ENCODE measurements at places on chromosomes 12 and 14.

DNA sequence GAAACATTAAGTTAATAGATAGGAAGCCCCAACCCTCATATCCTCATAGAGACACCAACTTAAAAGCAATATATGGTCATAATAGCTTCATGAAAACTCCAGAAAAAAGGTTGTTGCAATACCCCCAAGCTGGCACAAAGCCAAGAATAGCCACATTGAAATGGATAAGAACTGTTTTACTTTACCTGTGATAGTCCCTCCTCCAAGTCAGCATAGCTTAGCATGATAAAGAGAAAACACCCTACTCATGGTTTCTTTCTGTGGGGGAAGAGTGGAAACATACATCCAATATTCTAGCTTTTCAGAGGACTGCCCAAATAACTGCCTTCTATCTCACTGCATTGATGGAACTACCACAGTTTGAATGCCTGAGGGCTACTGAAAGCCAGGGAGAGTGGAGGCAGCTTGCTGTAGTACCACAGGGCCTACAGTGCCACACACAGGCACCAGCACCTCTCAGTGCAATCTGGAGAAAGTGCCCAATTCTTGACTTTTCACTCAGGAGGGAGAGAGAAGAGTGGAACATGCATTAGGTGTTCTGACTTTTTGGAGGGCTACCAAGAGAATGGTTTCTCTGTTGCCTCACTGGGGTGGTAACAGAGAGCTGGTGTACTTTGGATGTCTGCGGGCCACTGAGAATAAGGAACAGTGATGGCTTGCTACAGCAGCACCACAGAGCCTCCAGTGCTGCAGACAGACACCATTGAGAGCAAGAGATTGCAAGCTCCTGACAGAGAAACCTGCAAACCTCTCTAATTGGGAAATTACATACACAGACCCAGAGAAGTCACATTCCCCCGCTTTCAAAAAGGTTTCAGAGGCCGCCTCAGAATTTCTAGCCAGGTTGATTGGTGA, 157.1 kb upstream of the GARIN2 start:
- DNase-seq = no peak

GRCh38 chr14:21343035-21343794, 40.6 kb downstream of the SUPT16H start:
- no peak for DNase-seq

DNA sequence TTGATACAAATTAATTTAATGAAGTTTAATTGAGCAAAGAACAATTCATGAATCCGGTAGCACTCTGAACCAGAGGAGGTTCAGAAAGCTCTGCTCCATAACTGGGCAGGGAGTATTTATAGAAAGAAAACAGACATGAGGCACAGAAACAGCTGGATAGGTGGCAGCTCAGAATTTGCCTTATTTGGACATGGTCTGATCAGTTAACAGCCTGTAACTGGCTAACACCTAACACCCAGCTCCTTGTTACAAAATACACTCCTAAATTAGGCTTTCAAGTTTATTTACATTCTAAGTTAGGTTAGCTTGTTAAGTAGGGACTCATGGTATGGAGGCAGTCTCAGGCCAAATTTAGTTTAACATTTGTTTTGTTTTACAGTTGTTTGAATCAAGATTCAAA, 67.8 kb upstream of the TMCC3 start:
- DNase-seq = no peak

GRCh38 chr12:57127101-57127725, 1.1 kb upstream of the LRP1 start:
- DNase-seq = no peak

GRCh38 chr12:104676636-104677035, 219.9 kb downstream of the CHST11 start:
- DNase-seq = no peak

- no peak for DNase-seq
These were observed 125.4 kb downstream of the SAMD4A start for GRCh38 chr14:54692284-54692772.

GRCh38 chr14:53596853-53597525, 359.6 kb downstream of the BMP4 start:
- no peak for DNase-seq

DNA sequence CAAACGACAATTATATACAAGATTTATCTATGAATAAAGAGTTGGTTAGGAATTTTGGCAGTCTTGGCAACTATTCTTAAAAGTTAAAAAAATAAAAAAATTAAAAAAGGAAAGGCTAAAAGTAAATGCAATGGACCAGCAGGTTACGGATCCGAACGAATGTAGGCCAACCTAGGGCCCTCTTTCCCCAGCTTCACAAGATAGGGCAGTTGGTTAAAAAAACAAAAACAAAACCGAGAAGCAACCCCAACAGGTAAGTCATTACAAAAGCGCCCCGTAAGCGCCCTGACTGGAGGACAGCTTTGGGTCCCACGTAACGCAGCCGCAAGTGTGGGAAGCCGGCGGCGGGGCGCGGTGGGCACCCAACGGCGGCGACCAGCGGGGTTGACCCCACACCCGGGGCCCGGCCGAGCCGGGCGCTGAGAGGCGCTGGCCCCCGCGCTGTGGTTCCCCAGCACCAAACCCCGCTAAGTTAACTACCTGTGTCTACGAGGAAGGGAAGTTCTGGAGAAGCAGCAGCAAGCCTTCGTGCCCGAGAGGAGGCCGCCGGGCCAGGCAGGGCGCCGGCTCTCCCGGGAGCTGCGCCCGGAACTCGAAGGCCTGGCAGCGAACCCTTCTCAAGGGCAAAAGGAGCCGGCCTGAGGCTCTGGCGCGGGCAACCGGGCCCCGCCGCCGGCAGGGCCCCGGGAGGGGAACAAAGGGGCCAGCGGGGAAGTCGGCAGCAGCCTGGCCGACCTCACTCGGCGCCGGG, 882 bp downstream of the HECTD1 start:
- no peak for DNase-seq

DNA sequence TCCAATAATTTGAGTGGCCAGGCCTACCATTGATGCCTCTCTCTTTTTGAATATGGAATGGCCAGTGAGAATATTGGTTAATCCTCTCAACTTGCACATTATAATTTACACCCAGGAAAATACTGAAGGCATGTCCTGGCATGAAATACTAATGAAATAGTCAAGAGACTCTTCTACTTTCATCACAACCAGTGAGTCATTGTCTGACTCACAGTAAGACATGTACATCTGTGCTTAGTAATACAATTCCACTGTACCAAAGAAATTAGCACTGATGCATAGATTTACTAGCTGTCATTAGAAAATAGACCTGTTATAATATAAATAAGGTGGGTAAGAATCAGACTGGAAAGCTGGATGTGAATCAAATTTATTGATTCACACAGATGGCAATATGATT, 31.6 kb downstream of the KCNC2 start:
- DNase-seq = no peak

GRCh38 chr14:57168138-57168679, 100.5 kb downstream of the EXOC5 start:
- no peak for DNase-seq

DNA sequence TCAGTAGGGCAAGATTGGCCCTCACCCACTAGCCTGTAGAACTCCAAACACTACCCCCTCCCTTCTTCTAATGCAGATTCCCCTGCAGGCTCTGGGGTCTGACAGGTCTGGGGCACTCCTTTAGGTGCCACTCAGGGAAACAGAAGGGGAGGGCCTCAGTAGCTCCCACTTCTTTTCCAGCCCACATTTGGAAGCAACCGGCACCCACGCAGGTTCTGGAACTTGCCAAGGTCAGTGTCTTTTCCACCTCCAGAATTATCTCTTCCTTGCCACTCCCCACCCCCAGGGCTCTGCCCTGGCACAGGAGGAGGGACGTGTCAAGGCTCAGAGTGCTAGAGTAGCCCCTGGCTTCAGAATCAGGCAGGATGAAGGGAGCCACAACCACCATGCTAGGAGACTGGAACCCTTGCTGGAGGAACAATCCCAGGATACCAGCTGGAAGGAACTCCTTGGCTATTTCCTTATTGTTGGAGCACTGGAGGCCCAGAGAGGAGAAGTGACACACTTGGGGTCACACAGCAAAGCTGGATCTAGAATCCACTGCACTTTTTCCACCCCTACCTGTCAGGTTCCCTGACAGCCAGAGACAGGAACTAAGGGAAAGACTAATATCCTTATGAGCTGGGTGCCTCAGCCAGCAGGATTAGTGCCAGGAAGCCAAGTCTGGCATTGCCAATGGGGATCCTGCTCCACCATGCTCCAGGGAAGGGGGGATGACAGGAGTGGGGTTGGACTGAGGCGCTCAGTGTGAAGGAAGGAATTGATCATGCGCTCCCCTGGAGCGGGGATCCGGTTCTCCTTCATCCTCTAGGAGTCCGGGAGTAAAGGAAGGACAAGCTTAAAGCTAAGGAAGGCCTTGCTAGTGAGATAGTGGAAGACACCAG, 1.8 kb upstream of the FIGNL2 start:
- no peak for DNase-seq

- no peak for DNase-seq
These were observed 385.8 kb downstream of the FLRT2 start for GRCh38 chr14:85915711-85916110.

- peak; percentile 24 for DNase-seq
These were observed 1.8 kb downstream of the IGFBP6 start for GRCh38 chr12:53099071-53099882.

- DNase-seq = no peak
These were observed at the start of gene SYT1 for GRCh38 chr12:78864403-78864869. SYT1 (plus strand) TSS chr12:78864774.

DNA sequence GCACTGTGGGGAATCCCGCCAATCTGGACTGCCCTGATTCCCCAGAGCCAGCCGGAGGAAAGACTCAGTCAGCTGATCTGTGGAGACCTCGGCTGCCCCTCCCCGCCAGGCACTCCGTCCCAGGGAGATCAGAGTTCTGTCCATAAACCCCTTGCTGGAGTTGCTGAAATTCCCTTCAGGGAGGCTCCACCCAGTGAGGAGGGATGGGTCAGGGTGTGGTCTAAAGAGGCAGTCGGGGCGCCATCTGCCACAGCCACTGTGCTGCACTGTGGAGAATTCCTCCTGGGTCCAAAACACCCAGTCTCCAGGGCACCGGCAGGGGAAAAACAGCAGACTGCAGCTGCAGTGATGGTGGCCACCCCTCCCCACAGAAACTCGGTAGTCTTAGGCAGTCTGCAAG, 1922.3 kb upstream of the FLRT2 start:
- no peak for DNase-seq

GRCh38 chr12:6780573-6780972, 8.3 kb downstream of the LAG3 start:
- DNase-seq = no peak

GRCh38 chr14:68783408-68784225, 9.2 kb downstream of the ZFP36L1 start:
- DNase-seq = no peak
